Natural killer cell (primary cell): ENCODE measurements at places on chromosomes 3 and 15. TPM values are rescaled to one million over a fixed set of nuclear protein-coding genes. Genes with fewer than 3 reads are reported as not detected.

The P2RY12 gene
- 0.52 TPM for total RNA-seq

DNA sequence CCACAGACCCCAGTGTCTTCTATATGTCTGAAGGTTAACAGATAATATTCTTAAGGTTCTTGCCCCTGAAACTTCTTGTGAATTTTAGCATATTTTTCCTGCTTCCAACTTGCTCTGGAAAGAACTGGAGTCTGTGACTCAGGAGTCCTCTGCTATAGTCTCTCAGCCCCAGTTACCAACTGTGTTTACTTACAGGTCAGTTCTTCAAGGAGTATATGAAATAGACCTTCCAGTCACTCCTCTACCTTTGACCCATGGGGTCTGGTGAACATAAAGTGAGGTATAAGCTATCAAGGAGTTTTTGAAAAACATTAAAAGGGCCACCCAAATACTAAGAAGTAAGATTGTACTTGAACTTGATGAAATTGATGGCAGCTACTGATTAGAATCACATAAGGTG lies 139.2 kb upstream of the ROPN1 start:
- H3K4me1 ChIP-seq = no peaks in the 10 kb centered on the region
- no peak overlapping the region for H3K27ac ChIP-seq
- no peak overlapping the region for H3K4me3 ChIP-seq
- no peaks in the 10 kb centered on the region for H3K36me3 ChIP-seq

GRCh38 chr3:188083011-188083410 lies 70.9 kb upstream of the LPP start:
- H3K4me1 ChIP-seq = no peaks in the 10 kb centered on the region
- no peak overlapping the region for H3K4me3 ChIP-seq
- no peaks in the 10 kb centered on the region for H3K27me3 ChIP-seq
- no peaks in the 10 kb centered on the region for H3K36me3 ChIP-seq

- H3K4me3 ChIP-seq = peak overlapping the region; percentile 94
- peaks cover 20% of the 10 kb centered on the region for H3K4me1 ChIP-seq
- DNase-seq = peak; percentile 52
- H3K36me3 ChIP-seq = peaks cover 4% of the 10 kb centered on the region
- no peaks in the 10 kb centered on the region for H3K27me3 ChIP-seq
- H3K27ac ChIP-seq = peak overlapping the region; percentile 98
Observed at GRCh38 chr15:81000144-81000623, 539 bp upstream of the TLNRD1 start.

GRCh38 chr3:72127224-72127612 lies 342.3 kb upstream of the PROK2 start:
- H3K4me3 ChIP-seq = no peak overlapping the region
- no peaks in the 10 kb centered on the region for H3K36me3 ChIP-seq
- no peaks in the 10 kb centered on the region for H3K4me1 ChIP-seq
- no peaks in the 10 kb centered on the region for H3K27me3 ChIP-seq
- no peak for DNase-seq

The VEPH1 gene
- total RNA-seq = 1.3 TPM

- no peak overlapping the region for H3K27ac ChIP-seq
- DNase-seq = no peak
- no peaks in the 10 kb centered on the region for H3K4me1 ChIP-seq
- H3K27me3 ChIP-seq = no peaks in the 10 kb centered on the region
- no peak overlapping the region for H3K4me3 ChIP-seq
Observed at GRCh38 chr3:38757721-38758120, 58.3 kb downstream of the SCN10A start.

DNA sequence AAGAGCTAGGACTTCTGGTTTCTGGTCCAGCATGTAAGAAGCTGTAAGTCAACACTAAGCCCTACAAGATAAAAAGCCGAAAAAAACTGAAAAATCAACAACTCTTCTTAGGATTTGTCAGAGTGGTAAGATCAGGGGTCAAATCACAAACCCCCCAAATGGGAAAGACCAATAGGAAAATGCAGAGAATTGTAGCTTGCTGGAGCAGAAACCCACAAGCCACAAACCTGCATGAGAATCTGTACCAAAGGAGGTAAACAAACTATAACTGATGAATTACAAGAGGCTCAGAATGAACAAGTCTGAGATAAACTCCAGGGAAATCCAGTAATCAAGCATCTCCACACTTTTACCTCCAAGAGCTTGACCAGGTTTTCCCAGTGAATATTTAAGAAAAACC lies 36.0 kb downstream of the RFX7 start:
- H3K4me3 ChIP-seq = no peak overlapping the region
- no peaks in the 10 kb centered on the region for H3K27me3 ChIP-seq
- H3K4me1 ChIP-seq = peaks cover 8% of the 10 kb centered on the region
- peak; percentile 38 for DNase-seq

DNA sequence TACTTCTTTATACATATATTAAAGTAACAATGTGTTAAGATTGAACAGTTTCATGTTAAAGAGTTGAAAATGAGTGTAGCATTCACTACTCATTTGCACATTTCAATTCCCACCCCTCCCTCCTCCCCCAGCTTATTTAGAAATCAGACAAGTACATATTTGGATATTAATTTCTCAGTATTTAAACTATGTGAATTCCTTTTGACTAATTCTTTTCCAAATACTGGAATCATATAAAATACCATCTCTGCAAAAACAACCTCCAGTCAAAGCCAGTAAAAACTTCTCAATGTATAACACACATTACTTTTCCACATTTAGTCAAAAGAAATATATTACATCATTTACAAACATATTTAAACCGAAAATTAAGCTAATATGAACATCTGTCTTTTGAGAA lies 25.5 kb upstream of the SHC4 start:
- no peak overlapping the region for H3K4me3 ChIP-seq
- no peaks in the 10 kb centered on the region for H3K4me1 ChIP-seq
- H3K27me3 ChIP-seq = no peaks in the 10 kb centered on the region
- peaks cover 29% of the 10 kb centered on the region for H3K36me3 ChIP-seq

The ERICH6 gene
- total RNA-seq = 0.35 TPM

GRCh38 chr15:81825136-81825535 lies 220.7 kb downstream of the MEX3B start:
- DNase-seq = no peak
- no peaks in the 10 kb centered on the region for H3K36me3 ChIP-seq
- no peaks in the 10 kb centered on the region for H3K4me1 ChIP-seq
- H3K4me3 ChIP-seq = no peak overlapping the region
- no peak overlapping the region for H3K27ac ChIP-seq

DNA sequence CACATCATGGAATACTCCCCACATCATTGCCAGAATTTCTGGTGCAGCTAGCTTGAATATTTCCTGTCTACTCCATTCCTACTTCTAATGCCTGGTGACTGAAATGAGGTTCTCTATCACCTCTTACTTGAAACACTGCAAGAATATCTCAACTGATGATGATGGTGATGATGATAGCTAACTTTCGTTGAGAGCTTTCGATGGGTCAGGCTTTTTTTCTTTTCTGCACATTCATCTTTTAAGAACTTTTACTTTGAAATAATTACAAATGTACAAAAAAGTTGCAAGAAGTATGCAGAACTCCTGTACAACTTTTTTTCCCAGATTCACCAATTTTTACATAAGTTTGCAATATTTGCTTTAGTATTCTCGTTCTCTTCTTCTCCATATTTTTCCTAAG lies 233.5 kb downstream of the MEIS2 start:
- no peak for DNase-seq
- no peak overlapping the region for H3K4me3 ChIP-seq
- H3K36me3 ChIP-seq = no peaks in the 10 kb centered on the region

The TRIM71 gene
- total RNA-seq = not detected

GRCh38 chr15:58839485-58839884 lies 68.4 kb downstream of the MINDY2 start:
- H3K36me3 ChIP-seq = peaks cover 2% of the 10 kb centered on the region
- DNase-seq = peak; percentile 14

- H3K36me3 ChIP-seq = no peaks in the 10 kb centered on the region
- H3K4me1 ChIP-seq = no peaks in the 10 kb centered on the region
- H3K27ac ChIP-seq = no peak overlapping the region
- no peaks in the 10 kb centered on the region for H3K27me3 ChIP-seq
Observed at GRCh38 chr3:25094932-25095685, 333.0 kb upstream of the RARB start.

- H3K27me3 ChIP-seq = no peaks in the 10 kb centered on the region
- H3K36me3 ChIP-seq = no peaks in the 10 kb centered on the region
- no peak for DNase-seq
- peaks cover 8% of the 10 kb centered on the region for H3K4me1 ChIP-seq
- H3K4me3 ChIP-seq = no peak overlapping the region
Observed at GRCh38 chr3:127304121-127304744, 16.4 kb upstream of the PRR20G start.

DNA sequence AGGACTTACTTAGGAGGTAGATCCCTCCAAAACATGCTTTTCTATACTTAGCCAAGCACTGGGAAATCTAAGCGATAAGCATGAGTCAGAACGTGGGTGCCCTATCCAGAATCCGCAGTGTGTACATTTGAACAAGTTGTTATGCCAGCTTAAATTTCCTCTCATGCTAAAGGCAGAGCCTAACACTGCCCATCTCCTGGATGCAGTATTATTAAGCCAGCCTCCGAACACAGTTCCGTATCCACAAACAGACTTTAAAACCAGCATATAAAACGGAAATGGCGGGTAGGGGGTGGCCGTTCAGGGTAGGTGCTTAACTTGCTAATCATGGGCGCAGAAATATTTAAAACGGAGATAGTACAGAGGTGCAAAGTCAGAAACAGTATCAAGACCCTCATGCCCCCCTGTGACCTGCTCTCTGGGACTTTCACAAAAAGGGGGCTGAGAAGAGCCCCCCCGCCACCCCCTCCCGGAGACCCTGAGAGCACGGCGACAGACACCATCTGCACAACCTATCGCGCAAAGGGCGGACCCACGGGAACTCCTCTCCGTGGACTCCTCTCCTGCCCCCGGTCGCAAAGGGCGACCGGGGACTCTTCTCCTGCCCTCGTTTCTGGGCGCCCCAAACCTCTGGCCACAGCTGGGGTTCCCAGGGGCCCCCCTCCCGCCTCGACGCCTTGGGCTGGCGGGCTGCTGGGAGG lies 889 bp upstream of the LRRIQ4 start:
- peaks cover 27% of the 10 kb centered on the region for H3K4me1 ChIP-seq
- peak; percentile 42 for DNase-seq
- H3K27me3 ChIP-seq = no peaks in the 10 kb centered on the region
- peak overlapping the region; percentile 30 for H3K27ac ChIP-seq
- peak overlapping the region; percentile 44 for H3K4me3 ChIP-seq
